GM13977 (cell line): ENCODE measurements at places on chromosomes 5 and 9.
A peak's percentile ranks its signal among the peaks of the same experiment; 100 is the strongest.

- no peak for DNase-seq
Observed at GRCh38 chr5:71482132-71482531, 26.7 kb downstream of the BDP1 start.

DNA sequence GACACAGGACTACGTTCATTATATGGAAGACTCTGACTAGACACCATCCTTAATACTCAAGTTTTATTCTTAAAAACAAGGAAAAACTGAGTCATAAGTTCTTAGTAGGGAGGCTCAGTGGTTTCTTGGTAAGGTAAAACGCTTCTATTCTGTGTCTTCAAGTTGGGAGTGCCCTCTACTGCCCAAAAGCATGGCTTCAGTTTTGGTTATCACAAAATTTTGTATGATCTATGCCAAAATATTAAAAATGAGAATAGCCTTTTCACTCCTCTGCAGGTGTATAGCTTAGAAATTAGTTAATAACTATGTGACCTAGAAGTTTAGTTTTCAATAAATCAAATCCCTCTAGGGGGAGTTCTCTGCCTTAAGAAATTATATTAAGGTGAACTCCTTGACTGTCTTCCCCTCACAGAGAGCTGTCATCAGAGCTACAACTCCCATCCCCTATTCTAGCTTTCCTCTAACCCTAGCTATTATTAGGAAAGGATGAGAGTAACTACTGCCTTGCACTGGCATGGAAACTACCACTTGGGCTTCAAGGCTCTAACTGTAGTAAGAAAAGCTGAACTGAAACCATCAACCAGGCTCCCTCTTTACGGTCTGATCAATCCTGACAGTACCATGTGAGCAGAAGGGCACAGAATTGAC, 189.7 kb downstream of the GNAQ start:
- DNase-seq: no peak

- DNase-seq: no peak
Observed at GRCh38 chr5:9082996-9083395, 462.9 kb downstream of the SEMA5A start.

DNA sequence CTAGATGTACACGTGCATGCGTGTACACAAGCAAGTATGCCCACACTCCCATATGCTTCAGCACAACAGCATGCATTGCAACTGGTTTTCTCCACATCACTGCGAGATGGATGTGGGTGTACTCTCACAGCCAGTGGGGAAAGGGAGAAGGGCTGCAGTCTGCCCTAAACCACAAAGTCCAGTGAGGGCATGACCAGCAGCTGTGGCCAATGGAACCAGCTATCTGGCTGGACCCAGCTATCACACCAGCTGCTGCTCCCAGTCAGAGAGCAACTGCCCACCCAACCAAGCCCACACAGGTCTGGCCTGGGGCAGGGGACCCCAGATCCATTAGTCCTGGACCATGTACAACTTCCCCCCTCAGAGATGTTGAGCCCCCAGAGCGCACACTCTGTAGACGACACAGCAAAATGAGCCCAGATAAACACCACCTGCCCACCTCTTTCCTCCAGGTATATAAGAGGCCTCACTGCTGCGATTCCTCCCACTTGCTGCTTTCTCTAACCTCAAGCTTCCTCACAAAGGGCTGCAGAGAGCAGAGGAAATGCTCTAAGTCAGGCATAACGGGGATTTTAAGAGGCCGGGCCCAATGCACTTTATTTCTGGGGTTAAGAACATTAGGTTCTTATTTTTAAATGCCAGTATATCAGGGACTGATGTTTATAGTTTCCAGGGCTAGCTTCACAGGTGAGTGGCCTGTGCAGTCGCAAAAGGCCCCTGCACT, 39.0 kb downstream of the SHB start:
- DNase-seq: no peak

DNA sequence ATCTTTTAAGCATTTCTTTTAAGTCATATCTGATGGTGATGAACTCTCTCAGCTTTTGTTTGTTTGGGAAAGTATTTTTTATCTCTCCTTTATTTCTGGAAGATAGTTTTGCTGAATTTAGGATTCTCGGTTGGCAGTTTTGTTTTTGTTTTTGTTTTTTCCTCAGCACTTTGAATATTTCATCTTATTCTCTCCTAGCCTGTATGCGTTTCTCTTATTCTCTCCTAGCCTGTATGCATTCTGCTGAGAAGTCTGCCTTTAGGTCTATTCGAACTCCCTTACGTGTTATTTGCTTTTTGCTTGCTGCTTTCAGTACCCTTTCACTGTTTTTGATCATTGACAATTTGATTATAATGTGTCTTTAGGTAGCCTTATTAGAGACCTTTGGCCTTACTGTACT, 787.8 kb upstream of the FAM174A start:
- DNase-seq: no peak

- DNase-seq: no peak
Observed at GRCh38 chr9:77647267-77648233, 572 bp downstream of the GNA14 start.

DNA sequence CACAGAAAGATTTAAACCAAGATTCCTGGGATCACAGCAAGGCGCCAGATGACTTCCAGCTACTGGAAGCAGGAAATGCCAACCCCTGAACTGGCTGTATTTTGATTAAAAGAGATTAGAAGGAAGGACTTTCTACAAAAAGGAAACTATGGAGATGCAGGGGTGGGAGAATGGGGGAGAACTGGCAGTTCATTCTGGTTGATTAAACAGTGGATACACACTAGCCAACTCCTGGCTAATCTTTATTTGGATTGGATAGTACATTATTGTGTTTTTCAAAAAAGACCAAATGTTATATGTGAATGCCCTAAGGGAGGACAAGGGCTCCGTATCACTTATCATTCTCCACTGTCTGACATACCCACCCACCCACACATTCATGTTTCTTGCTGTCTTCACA, 93.2 kb downstream of the CDO1 start:
- no peak for DNase-seq

DNA sequence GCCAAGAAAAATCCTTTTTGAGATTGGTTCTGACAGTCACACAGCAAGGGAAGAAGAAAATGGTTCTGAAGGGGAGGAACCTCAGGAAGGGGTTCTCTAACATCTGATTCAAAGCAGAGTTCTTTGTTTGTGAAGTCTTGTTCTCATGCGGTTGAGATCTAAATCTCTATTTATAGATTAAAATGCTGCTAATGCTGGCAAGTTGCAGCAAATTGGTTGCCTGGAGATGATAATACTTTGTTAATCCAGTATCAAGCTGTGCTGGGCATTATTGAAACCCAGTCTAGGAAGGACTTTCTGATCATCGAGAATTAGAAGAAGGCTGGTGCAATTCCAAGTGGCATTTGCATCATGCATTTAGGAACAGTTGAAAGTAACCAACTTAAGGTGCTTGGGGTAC, 34.0 kb upstream of the SLC28A3 start:
- DNase-seq: no peak

DNA sequence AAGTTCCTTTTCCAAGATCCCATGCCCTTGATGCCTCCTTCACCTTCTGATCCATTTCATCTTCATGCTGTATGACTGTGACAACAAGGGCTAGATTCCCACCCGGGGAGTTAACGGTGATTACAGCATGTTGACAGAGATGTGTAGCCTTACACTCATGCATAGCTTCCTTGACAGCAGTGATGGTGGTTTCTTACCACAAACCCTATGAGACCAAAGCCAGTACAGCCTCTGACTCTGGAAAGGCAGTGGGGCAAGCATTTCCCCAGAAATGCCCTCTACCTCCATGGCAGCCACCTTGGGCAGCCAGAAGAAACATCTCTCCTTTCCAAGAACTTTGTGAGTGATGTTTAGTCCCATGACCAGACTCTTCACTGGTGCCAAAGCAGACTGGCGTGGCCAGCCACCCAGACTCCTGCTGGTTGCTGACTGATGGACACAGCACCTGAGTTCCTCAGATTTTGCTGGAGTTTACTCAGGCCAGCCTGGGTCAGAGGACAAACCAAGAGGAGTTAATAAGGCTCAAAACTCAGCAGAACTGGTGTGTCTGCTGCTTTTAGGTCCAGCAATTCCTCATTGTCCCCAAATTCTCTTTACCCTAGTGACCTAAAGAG, 199.7 kb upstream of the SLC27A6 start:
- no peak for DNase-seq

GRCh38 chr5:6492934-6493333, 44.3 kb downstream of the UBE2QL1 start:
- no peak for DNase-seq

DNA sequence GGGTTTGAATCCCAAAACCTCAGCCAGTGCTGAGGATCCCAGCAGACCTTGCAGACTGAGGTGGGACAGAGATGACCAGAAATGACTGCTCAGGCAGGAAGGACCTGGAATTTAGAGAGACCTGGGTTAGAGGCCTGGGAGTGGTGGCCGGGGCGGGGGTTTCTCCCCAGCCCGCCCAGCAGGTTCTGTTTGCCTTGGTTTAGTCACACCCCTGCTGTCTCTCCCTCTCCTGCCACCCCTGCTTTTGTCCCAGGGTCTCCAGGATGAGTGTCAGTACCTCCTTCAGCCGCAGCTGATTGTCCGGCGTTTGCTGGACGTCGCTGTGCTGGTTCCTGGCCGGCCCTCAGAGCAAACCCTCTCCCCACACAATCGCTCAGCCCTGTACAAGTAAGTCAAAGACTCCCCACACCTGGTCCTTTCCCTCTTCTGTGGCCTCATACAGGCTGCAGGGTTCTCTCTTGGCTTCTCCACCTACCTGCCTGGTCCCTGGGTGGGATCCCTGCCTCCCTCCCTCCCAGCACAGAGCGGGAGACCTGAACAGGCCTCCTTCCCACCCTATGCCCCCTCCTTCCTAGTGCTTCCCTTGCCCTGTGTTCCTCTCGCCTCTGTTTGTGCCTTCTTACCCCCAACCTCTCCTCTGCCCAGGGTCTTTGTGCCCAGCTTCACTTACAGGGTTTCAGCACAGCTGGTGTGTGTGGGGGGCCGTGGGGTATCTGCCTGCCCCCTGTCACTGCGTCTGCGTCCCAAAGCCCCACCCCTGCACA, 12.0 kb downstream of the TMEM8B start:
- no peak for DNase-seq

DNA sequence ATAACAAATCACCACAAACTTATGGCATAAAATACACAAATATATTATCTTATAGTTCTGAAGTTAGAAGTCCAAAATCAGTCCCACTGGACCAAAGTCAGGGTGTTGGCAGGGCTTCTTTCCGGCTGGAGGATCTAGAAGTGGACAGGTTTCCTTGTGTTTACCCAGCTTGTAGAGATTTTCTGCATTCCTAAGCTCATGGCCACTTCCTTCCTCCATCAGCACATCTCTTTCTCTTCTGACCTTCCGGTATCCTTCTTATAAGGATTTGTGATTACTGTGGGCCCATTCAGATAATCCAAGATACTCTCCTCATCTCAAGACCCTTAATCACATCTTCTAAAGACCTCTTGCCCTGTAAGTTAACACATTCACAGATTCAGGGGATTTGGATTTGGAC, 97.6 kb downstream of the RAB3C start:
- DNase-seq: no peak

GRCh38 chr9:113868501-113868900, 7.6 kb upstream of the ZNF618 start:
- no peak for DNase-seq

GRCh38 chr5:154370119-154370518, 75.7 kb upstream of the SAP30L start:
- DNase-seq: no peak

DNA sequence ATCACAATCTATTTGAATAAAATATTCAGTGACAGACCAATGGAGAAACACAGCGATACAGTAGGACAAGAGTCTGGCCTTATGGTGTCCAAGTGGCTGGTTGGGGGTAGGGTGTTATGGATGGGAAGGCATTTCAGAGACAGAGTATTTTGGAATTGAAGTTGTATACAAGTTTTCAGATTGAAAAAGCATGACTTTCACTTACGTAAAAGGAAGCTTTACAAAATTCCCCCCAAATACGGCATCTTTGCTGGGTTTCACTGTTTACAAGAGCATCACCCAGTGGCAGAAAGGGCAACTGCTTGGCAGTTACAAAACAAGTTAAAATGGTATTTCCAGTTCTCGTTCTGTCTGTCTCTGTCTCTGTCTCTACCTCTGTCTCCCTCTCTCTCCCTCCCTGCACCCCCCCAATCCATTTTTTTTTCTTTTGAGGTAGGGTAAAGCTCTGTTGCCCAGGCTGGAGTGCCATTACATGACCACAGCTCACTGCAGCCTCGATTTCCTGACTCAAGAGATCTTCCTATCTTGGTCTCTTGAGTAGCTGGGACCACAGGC, 86.2 kb downstream of the PTPN3 start:
- DNase-seq: peak; percentile 48

- DNase-seq: no peak
Observed at GRCh38 chr5:95631991-95632675, 12.2 kb downstream of the GPR150 start.

- no peak for DNase-seq
Observed at GRCh38 chr5:176481711-176482110, 33.5 kb downstream of the FAF2 start.

GRCh38 chr9:80437091-80437640, 865.4 kb downstream of the TLE4 start:
- no peak for DNase-seq

DNA sequence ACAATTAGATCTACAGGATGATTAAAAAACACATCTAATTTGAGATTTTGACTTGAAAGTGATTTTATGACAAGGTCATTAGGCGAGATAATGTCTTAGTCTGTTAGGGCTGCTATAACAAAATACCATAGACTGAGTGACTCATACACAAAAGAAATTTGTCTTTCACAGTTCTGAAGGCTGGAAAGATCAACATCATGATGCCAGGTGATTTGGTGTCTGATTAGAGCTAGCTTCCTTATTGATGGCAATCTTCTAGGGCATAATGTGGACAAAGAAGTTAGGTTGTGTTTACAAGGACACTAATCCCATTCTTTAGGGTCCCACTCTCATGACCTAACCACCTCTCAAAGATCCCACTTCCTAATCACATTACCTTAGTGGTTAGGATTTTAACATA, 256.7 kb downstream of the TUSC1 start:
- no peak for DNase-seq

DNA sequence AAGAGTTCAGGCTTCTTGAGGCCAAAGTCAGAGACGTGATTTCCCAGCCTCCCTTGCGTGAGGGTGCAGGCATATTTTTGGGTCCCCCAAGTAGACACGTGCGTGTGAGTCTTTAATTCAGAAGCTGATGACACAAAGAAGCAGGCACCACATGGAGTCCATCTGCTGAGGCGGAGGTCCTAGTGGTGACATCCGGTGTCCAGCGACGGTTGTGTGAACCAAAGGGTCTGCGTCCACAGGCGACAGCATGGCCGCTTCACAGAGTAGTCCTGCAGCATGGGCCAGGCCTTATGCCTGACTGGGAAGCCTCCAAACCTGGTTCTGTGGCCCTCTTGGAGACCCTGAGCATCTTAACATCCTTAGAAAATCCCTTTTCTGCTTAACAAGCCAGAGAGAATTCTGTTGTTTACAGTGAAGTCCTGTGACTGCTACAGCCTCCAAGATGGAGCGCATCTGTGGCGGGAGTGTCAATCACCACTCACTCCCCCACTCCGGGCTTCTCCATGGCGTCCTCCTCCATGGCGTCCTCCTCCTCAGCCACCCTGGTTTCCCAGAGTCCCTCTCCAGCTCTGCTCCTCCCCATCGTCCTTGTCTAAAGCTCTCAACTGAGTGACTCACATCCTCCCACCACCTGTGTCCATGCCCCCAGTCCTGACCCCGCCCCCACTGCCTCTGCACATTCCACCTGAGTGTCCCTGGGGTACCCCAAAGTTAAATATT, 133.8 kb downstream of the PAX5 start:
- DNase-seq: no peak
